ENCODE measurements at places on chromosomes 16 and 17.
A peak's percentile ranks its signal among the peaks of the same experiment; 100 is the strongest.

DNA sequence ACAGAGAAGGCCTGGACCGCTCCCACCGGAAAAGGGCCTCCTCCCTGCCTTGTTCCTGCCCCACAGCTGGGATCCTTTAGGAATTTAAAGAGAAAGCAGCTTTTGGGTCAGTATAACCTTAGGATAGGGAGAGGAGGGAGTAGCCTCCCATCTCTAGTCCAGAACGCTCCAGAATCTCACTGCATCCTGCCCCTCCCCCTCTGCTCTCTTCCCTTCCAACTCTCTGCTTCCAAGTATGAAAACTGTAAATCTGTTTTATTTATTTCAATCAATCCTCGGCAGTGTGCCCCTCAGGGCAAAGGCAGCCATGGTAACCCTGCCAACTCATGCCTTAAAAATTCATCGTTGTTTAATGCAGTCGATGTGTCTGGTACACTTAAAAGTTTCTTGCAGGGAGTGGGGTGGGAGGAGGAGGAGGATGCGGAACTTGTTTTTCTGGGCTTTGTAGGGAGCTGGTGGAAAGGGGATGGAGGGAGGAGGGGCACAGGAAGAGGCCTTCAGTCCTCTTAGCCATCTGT, 21.2 kb upstream of the MTSS2 start:
- no peak overlapping the region for H3K4me3 ChIP-seq
- H3K27me3 ChIP-seq = no peaks in the 10 kb centered on the region
- H3K36me3 ChIP-seq = no peaks in the 10 kb centered on the region
- peaks cover 20% of the 10 kb centered on the region for H3K4me1 ChIP-seq
- peak overlapping the region; percentile 71 for H3K27ac ChIP-seq
- peak; percentile 94 for DNase-seq

GRCh38 chr17:42525221-42525620, 10.8 kb upstream of the NAGLU start:
- peaks cover 12% of the 10 kb centered on the region for H3K4me1 ChIP-seq
- no peak for DNase-seq
- H3K36me3 ChIP-seq = no peaks in the 10 kb centered on the region
- no peak overlapping the region for H3K4me3 ChIP-seq

GRCh38 chr17:31554930-31555329, 163.5 kb downstream of the RAB11FIP4 start:
- H3K4me3 ChIP-seq = no peak overlapping the region
- peaks cover 6% of the 10 kb centered on the region for H3K4me1 ChIP-seq
- H3K27ac ChIP-seq = no peak overlapping the region
- H3K27me3 ChIP-seq = no peaks in the 10 kb centered on the region
- H3K36me3 ChIP-seq = no peaks in the 10 kb centered on the region
- DNase-seq = no peak

GRCh38 chr16:74774223-74775139, at the start of gene FA2H:
FA2H (minus strand) TSS chr16:74774820; CDS start chr16:74774755, 65 bp downstream.
- peak; percentile 88 for DNase-seq
- no peaks in the 10 kb centered on the region for H3K27me3 ChIP-seq
- H3K4me1 ChIP-seq = peaks cover 7% of the 10 kb centered on the region
- H3K36me3 ChIP-seq = no peaks in the 10 kb centered on the region

DNA sequence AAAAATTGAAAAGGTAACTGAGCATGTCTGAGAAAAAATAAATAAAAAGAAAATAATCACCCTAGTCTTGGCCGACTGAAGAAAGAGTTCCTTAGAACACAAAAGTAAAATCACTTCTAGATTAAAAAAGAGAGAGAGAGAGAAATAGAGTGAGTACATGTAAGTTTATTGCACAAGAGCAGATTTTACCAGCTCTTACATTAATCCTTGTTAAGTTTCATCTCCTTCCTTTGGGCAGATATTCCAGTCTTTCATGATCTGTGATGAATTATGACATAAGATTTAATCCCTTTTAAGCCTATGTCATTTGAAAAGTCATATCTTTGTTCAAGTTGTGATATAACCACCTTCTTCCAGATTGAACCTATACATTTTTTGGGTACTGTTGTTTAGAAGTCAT, 54.8 kb downstream of the NFAT5 start:
- no peaks in the 10 kb centered on the region for H3K4me1 ChIP-seq
- no peak overlapping the region for H3K4me3 ChIP-seq
- no peaks in the 10 kb centered on the region for H3K27me3 ChIP-seq
- H3K36me3 ChIP-seq = no peaks in the 10 kb centered on the region
- DNase-seq = no peak
- H3K27ac ChIP-seq = no peak overlapping the region

- H3K4me1 ChIP-seq = no peaks in the 10 kb centered on the region
- H3K27ac ChIP-seq = no peak overlapping the region
- peak overlapping the region; percentile 52 for H3K4me3 ChIP-seq
These were observed 603 bp downstream of the RGS11 start for GRCh38 chr16:275041-275641.

DNA sequence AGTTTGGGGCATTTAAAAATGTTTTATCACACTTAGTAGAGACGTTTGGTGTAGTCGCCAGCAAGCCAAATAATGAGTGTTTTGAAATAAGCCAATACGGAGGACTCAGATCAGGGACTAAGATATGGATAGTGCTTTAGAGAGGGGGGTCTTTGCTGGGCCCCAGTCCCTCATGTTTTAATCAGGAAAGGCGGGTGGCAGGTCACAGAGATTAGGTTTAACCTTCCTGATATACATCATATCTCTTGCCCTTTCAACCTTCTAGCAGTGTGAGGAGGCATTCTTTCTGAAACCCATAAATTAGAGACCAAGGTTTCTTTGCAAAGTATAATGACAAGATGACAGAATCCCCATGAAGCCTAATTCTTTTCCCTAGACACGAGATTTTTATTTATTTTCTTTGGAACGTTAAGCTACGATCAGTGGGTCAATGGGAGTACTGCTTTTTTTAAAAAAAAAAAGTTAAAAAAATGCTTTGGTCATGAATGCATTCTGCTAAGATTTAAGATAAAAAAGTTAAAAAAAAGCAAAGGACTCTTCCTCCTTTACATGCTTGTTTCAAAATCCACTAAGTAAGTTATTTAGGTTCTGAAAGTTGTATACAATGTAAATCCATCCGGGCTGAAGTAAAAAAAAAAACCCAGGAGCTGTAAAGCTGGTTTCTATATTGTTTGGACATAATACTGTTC, 572.1 kb upstream of the SALL1 start:
- no peaks in the 10 kb centered on the region for H3K36me3 ChIP-seq
- H3K4me3 ChIP-seq = no peak overlapping the region
- DNase-seq = no peak
- H3K4me1 ChIP-seq = no peaks in the 10 kb centered on the region

DNA sequence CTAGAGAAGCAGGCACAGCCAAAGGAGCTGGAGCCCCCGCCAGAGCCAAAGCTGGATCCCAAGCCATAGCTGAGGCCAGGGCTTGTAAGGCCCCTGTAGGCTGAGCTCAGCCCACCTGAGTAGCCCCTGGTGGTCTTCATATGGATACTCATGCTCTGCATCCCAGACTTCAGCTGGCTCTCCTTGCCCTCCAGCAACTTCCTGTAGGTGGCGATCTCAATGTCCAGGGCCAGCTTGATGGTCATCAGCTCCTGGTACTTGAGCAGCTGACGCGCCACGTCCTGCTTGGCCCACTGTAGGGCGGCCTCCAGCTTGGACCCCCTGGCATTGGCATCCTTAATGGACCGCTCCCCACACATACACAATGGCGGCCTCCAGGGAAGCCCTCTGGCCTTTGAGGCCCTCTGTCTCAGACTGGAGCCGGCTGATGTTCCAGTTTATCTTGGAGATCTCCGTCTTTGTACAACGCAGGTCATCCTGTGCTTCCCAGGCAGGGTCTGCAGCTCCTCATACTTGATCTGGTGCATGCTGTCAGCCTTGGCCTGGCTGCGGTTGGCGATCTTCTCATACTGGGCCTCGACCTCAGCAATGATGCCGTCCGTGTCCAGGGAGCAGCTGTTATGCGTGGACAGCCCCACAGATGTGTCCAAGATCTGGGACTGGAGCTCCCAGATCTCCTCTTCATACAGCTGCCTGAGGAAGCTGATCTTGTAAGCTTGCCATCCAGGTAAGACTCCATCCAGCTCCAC, 28.9 kb downstream of the IKZF3 start:
- no peaks in the 10 kb centered on the region for H3K27me3 ChIP-seq
- no peak for DNase-seq
- no peak overlapping the region for H3K27ac ChIP-seq
- H3K36me3 ChIP-seq = no peaks in the 10 kb centered on the region
- no peak overlapping the region for H3K4me3 ChIP-seq

GRCh38 chr17:22337467-22337866, 645.1 kb downstream of the KCNJ18 start:
- H3K36me3 ChIP-seq = no peaks in the 10 kb centered on the region
- no peaks in the 10 kb centered on the region for H3K27me3 ChIP-seq
- no peak overlapping the region for H3K4me3 ChIP-seq
- H3K27ac ChIP-seq = no peak overlapping the region
- no peak for DNase-seq
- no peaks in the 10 kb centered on the region for H3K4me1 ChIP-seq

DNA sequence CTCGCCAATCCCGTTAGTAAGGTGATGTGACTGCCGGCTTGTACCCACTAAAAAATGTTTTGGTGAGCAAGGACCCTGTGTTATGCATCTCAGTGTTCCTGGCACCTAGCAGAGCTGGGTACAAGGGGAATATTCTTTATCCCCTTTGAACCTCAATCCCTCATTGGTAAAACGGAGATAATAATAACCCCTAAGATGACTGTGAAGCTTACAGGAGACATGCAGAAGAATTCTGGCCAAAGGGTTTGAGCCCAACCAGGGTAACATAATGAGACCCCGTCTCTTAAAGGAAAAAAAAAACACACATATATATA, 896 bp downstream of the GGA2 start:
- H3K36me3 ChIP-seq = no peaks in the 10 kb centered on the region
- no peaks in the 10 kb centered on the region for H3K27me3 ChIP-seq
- H3K27ac ChIP-seq = no peak overlapping the region
- H3K4me3 ChIP-seq = peak overlapping the region; percentile 80
- peaks cover 16% of the 10 kb centered on the region for H3K4me1 ChIP-seq

- H3K4me1 ChIP-seq = no peaks in the 10 kb centered on the region
- H3K36me3 ChIP-seq = no peaks in the 10 kb centered on the region
- H3K4me3 ChIP-seq = no peak overlapping the region
- no peak overlapping the region for H3K27ac ChIP-seq
- no peaks in the 10 kb centered on the region for H3K27me3 ChIP-seq
These were observed 34.2 kb downstream of the C16orf87 start for GRCh38 chr16:46796764-46797269.

- H3K27me3 ChIP-seq = no peaks in the 10 kb centered on the region
- no peaks in the 10 kb centered on the region for H3K36me3 ChIP-seq
- H3K4me1 ChIP-seq = peaks cover 21% of the 10 kb centered on the region
- H3K4me3 ChIP-seq = no peak overlapping the region
- no peak for DNase-seq
These were observed 97.8 kb downstream of the MGAT5B start for GRCh38 chr17:76966016-76966415.

DNA sequence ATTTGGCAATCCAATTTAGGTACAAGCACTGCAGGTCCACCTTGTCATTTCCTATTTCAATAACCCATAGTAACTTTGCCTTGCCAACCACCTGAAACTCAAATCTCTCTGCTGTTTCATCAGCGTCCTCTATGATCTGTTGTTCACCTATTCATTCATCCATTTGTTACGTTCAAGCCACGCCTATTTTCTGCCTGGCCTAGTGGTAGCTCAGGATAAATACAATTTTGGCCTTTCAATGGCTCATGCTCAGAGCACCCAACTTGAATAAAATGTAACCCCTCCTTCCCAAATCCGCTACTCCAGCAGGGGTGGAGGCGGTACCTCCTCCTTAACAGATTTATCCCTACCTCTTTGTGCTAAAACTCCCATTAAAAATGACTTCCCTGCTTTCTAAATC, 3.6 kb upstream of the FBXO47 start:
- H3K4me1 ChIP-seq = no peaks in the 10 kb centered on the region
- H3K36me3 ChIP-seq = no peaks in the 10 kb centered on the region
- H3K27me3 ChIP-seq = no peaks in the 10 kb centered on the region
- peak; percentile 4 for DNase-seq
- H3K4me3 ChIP-seq = no peak overlapping the region

DNA sequence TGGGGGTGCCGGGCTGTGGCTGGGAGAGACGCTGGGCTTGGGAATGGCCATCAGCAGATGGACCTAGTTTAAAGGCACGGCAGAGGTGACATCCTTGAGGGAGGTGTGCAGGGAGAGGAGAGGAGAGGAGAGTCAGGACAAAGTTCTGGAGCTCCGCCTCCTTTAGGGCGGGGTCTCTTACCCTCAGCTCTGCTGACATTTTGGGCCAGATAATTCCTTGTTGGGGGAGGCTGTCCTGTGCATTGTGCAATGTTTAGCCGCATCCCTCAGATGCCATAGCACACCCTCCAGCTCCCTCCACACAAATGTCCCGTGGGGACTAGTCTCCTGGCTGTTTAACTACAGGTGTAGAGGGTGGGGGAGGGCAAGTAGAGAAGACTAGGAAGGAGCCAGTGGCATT, 48.3 kb downstream of the ARHGAP23 start:
- H3K27me3 ChIP-seq = no peaks in the 10 kb centered on the region
- H3K4me1 ChIP-seq = peaks cover 3% of the 10 kb centered on the region
- H3K4me3 ChIP-seq = no peak overlapping the region
- DNase-seq = no peak
- H3K36me3 ChIP-seq = no peaks in the 10 kb centered on the region

GRCh38 chr17:63837962-63838600, 4.4 kb downstream of the SMARCD2 start:
- H3K27me3 ChIP-seq = no peaks in the 10 kb centered on the region
- H3K4me1 ChIP-seq = peaks cover 33% of the 10 kb centered on the region
- DNase-seq = no peak

- DNase-seq = peak; percentile 23
- H3K4me1 ChIP-seq = peaks cover 13% of the 10 kb centered on the region
- H3K36me3 ChIP-seq = no peaks in the 10 kb centered on the region
These were observed 4.2 kb downstream of the RPS6KB1 start for GRCh38 chr17:59897090-59897489.

DNA sequence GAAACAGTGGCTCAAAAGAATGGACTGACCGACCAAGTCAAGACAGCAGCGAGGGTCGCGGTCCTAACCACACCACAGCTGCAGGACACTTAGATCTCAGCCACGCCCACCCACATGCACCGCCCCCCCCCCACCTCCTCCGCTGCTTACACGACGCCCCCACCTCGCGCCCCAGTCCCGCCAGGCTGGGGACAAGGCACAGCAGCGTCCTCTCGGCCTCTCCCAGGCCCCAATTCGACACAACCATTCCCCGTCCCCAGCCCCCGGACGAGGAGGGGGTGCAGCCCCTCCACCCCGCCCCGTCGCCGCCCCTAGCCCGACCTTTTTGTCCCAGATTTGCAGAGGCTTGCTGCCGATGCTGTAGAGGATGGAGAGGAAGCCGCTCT, 477 bp downstream of the CFAP20 start:
- H3K27me3 ChIP-seq = no peaks in the 10 kb centered on the region
- peak overlapping the region; percentile 62 for H3K27ac ChIP-seq
- no peak for DNase-seq
- H3K4me1 ChIP-seq = peaks cover 32% of the 10 kb centered on the region

Measured in PC-3 (cell line).